Cardiac fibroblast (primary cell): ENCODE measurements at places on chromosomes 16 and 17.

DNA sequence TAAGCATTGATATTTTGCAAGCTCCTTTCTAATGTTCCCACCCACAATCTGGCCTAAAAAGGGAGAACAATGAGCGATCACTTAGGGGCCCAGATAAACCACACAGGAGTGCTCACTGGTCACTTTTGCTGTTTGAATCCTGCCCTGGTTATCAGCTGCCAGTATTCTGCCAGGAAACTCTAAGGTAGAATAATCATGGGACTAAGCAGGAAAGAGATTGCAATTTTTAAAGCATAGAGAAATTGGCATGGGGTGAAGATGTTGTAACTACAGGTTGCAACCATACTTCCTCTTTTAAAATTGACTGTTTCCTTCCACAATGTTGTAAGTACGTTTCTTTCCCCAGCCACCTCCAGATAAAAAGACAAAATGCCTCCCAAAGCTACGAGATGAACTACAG is 251.2 kb upstream of the CDH11 start:
- no peak for DNase-seq

- DNase-seq: peak; percentile 17
Measured at GRCh38 chr16:81335669-81336068, 20.9 kb downstream of the GAN start.

DNA sequence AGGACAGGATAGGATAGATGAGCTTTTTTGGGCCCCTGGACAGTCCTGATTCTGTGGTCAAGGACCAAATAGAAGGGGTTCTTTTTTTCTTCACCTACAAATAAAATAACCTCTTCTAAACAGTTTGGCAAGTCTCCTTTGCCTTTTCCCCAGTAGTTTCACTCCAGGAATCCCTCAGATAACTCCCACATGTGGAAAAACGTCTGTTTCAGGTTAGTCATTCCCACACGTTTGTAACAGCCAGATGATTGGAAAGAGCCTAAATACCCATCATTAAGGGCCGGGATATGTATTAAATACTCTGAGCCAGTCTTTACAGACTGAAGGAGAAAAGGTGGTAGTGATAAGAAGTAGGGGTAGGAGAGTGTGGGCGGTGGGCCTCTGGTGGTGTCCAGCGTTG is 58.3 kb downstream of the PLD6 start:
- peak; percentile 24 for DNase-seq

GRCh38 chr17:7130621-7131422 is 16.2 kb upstream of the ASGR2 start:
- no peak for DNase-seq

GRCh38 chr17:58232707-58233156 is 5.7 kb upstream of the LPO start:
- peak; percentile 89 for DNase-seq

- no peak for DNase-seq
Measured at GRCh38 chr16:75019586-75019985, 20.8 kb downstream of the ZNRF1 start.

GRCh38 chr17:61462719-61463315 is 10.6 kb downstream of the TBX4 start:
- DNase-seq: no peak

GRCh38 chr17:57096472-57097202 is 11.6 kb downstream of the AKAP1 start:
- DNase-seq: no peak

GRCh38 chr16:61313931-61314330 is 722.3 kb downstream of the CDH8 start:
- peak; percentile 40 for DNase-seq

- no peak for DNase-seq
Measured at GRCh38 chr17:8713878-8714277, 30.8 kb downstream of the CCDC42 start.

- no peak for DNase-seq
Measured at GRCh38 chr17:66829883-66830282, 5.0 kb upstream of the CACNG5 start.

DNA sequence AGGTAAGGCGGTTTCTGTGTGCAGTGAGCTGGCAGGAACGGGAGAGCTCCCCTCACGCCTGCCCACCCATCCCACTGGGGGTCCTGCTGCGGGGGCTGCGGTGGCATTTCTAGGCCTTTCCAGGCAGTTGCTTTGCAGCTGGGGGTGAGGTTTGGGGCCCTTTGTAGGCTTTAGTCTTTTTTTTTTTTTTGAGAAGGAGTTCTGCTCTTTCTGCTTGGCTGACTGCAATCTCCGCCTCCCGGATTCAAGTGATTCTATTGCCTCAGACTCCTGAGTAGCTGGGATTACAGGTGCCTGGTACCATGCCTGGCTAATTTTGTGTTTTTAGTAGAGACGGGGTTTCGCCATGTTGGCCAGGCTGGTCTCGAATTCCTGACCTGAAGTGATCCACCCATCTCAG is 11.1 kb downstream of the TSC2 start:
- no peak for DNase-seq

DNA sequence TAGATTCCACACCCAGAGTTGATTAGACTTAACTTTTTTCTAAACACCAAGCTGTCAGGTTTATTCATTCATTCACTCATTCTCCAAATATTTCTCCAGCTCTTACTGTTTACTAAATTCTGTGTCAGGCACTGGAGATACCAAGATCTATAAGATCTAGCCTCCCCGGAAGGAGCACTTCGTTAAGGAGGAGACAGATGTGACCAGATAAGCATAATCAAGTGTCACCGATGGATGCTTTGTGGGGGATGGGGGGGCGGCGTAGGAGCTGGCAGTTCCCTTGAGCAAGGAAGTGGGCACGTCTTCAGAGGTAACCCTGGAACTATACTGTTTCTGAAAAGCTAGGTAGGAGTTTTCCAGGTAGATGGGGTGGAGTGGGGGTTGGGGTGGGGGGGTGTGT is 3.8 kb upstream of the RPL26 start:
- no peak for DNase-seq

DNA sequence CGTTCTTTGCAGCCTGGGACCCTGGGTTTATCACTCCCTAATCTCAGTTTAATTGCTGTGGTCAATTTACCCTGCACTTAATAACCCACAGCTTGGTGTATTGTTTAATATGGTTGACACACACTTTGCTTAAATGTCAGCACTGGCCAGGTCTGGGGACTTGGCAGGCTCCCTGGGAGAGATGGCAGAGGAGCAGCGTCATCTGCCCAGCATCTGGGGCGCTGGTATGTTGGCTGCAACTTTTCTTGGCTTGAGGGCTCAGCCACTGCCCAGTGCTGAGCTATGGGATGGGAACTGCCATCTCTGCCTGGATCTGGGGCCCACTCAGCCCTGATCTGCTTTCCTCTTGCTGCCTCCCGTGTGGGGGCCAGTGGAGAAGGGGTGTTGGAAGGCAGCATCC is 115.7 kb upstream of the IRX3 start:
- DNase-seq: no peak

- peak; percentile 33 for DNase-seq
Measured at GRCh38 chr16:69823831-69824563, 61.9 kb downstream of the WWP2 start.

- DNase-seq: no peak
Measured at GRCh38 chr17:79537061-79537460, 73.8 kb downstream of the RBFOX3 start.

DNA sequence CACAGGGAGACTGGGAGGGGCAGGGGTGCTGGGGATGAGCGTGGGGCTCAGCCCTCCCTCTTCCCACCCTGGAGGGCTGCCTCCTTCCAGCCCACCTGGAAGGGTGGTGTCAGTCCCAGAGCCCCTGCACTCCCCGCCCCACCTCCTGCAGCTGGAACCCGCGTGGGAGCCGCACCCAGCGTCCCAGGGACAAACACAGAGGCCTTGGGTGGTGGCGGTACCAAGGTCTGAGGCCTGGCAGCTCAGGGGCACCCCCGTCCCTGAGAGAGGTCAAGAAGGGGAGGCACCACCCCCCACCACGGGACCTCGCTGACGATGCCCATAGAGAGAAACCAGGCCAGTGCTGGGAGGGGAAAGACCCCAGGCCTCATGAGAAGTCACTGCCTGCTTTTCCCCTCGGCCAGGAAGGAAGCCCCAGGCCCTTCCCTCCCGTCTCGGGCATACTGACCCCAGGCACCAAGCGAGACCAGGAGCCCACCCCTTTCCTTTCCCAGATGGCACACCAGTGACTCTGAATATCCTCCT is 4.1 kb downstream of the HS3ST6 start:
- no peak for DNase-seq

- no peak for DNase-seq
Measured at GRCh38 chr16:55735120-55735781, 79.5 kb downstream of the SLC6A2 start.

GRCh38 chr16:67535201-67535600 is 6.6 kb downstream of the RIPOR1 start:
- no peak for DNase-seq

GRCh38 chr16:66641387-66641786 is 36.9 kb downstream of the CMTM3 start:
- DNase-seq: no peak

DNA sequence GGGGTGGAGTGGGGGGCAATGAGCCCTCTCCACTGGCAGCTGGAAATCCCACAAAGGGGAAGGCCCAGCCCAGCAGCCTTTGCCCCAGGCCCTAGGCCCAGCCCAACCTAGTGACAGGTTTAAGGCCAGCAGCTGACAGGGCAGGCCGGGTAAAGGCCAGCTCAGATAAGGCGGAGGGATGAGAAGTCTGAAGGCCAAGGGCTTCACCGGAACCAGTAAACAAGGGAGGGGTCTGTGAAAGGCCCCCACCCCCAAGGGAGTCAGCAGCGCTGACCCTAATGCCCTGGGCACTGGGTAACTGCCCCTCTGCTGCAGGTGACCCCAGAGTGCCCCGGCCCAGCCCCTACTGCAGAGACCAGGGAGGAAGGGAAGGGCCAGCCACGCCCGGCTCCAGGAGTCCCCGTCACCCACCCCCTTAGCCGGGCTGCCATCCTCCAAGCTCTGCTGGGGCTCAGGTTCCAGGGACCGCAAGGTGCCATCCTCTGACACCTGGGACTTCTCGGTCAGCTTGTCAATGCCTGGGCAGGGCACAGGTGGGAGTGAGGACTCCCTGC is 17.5 kb downstream of the OTOP3 start:
- no peak for DNase-seq

DNA sequence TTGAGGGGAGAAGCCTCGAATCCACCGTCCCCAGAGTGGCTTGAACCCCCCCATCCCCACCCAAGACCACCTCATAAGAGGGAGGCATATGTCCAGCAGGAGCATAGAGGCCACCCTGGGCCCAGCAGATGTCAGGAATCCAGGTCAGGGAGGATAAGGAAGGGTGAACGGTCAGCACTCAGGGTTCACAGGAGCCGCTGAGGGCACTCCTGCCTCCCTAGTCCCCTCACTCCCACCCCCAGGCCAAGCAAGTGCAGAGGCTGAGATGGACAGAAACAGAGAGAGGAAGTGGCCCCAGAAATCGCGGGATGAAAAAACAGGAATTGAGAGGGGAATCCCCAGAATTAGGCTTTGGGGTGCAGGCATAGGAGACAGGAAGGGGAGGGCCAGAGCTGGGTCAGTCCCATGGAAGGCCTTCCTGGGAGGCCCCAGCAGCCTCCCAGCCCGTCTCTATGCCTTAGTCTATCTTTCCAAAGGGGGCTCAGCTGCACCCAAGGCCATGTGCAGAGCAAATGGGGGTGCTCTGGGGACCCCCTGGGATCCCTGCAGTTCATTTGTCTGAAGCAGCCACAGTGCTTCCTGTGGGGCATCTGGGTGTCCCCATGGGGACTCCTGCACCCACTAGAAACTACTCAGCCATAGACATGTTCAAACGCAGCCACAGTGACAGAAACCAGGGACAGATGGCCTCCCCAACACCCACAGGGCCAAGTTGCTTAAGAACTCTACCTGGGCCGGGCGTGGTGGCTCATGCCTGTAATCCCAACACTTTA is 1.7 kb downstream of the CMTM3 start:
- DNase-seq: no peak

GRCh38 chr16:70441406-70441990 is 2.6 kb upstream of the ST3GAL2 start:
- DNase-seq: no peak

DNA sequence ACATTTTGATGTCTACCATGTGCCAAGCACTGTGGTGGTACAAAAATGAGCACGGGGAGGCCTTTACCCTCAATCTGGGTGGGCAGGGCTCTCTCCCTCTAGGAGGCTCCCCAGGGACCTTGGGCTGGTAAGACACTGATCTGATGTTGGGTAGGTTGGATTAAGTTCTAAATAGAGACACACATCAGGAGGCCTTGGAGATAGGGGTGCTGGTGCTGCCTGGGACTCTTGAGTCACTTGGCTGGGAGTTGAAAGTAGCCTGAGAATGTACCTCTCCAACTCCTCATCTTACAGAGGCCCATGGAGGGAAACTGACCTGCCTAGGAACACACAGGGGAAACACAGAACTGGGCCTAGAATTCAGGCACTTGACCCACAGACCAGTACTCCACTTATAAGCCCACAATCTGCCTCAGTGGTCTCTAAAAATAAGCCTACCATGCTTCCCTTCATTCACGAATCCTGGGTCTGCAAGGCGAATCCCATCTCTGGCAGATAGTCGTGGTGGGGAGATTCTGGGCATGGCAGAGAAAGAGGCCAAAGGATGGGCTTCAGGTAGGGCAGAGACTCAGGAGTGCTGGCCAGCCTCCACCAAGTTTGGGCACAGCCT is 1.8 kb upstream of the NEUROD2 start:
- no peak for DNase-seq

DNA sequence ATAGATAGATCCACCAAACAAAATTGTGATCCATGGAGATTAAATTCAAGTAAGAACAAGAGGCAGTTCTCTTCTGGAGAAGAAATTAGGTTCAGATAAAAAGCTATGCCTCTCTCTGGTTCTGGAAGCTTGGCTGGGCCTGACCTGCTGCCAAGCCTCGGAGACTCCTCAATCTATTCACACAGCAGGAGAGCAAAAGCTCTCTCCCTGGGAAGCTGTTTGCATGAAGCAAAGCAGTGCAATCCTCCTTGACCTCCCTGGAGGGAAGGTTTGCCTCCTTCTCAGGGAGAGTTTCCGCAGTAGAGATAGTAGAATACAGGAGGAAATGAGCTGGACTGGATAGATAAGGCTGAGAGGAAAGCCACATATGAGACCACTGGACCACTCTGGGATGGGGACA is 78.1 kb upstream of the GNAO1 start:
- no peak for DNase-seq

- DNase-seq: no peak
Measured at GRCh38 chr17:17321356-17322025, 18.3 kb downstream of the NT5M start.

DNA sequence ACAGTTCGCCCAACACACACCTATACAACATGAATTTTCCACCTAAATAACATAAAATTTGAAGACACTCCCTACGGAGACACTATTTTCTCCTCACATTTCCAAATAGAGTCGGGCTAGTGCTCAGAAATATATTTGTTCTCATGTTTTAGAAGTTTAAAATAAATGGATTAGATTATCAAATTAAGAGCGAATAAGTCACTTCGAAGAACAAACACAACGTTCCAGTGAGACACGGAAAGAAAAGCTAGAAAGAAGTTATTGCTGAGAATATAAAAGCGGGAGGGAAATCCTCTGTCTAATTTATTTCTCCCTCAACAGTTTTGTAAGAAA is 2.0 kb upstream of the HS3ST3B1 start:
- no peak for DNase-seq

DNA sequence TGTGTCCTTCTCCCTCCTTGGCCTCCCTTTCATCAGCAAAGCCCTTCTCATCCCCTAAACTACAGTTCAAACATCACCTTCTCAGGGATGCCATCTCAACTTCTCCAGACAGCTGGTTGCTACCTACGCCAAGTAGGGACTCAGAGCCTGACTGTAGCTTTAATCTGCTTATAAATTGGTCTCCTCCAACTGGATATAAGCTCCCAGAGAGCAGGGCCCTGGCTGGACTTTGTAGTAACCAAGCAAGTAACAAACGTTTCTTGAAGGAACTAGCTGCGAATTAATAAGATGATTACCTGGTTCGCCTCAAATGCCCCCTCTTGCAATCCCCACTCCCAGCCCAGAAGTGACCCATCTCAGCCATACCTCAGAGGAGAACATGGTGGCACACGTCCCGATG is 17.5 kb upstream of the KLHL11 start:
- DNase-seq: no peak
